ENCODE measurements at places on chromosomes 1 and 21.

- DNase-seq, result no peak
Observed at GRCh38 chr1:168065506-168065905, 71.2 kb downstream of the GPR161 start.

DNA sequence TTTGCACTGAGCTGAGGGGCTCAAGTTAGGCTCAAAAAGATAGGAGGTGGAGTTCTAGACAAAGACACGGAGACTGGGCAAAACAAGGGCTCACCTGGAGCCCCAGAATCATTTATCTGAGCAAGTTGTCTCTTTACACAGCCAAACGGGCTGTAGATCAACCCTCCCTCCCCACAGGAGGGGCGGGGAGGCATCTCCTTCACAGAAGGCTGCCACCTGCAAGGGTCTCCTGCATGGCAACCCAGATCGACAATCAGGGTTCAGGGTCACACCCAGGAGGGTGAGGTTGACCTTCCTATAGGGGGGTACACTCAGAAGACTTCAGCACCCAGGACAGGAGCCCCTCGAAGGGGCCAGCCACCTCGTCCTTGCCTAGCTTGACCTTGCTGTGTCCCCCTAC, 84.0 kb downstream of the CD247 start:
- DNase-seq, result no peak

GRCh38 chr1:243256590-243256989, 749 bp downstream of the SDCCAG8 start:
- no peak for DNase-seq

DNA sequence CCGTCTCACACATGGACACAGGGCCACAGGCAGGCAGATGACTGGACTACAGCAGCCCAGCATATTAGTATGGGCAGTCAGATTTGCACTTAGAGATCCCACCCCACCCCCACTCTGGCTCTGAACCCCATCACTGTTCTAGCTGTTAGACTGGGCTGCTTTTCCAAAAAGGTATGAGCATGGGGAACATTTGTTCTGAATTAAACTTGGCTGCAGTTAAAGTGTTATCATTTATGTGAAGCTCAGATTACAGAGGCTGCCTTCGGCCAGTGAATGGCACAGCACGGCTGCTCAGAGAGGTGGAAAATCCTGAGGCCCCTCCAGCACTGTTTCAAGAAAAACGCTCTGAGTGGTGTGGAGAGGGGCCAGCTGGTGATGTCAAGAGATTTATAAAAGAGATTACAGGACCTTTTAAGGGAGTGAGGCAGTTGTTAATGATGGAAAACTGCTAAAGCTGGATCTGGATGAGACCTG, 6.9 kb upstream of the NOS1AP start:
- DNase-seq, result no peak

- peak; percentile 91 for DNase-seq
Observed at GRCh38 chr1:229229137-229229720, 41.7 kb upstream of the RAB4A start.

DNA sequence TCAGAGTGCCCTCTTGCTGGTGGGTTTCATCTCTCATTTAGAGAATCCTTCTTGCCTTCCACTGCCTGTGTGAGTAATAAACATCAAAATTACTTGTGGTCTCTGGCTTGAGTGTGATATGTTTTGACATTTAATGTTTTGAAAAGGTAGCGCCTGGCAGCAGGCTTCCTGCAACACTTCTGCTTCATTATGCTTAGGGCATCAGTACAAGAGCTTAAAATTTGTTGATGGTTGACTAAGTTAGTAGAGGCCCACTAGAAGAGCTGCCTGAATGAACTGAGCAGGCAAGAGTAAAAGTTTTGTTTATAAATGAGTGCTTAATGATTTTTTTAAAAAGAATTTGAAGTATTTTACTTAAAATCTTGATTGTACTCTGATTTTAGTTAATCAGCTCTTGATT, 6.4 kb upstream of the RPE65 start:
- no peak for DNase-seq

- DNase-seq, result peak; percentile 97
Observed at GRCh38 chr21:37564341-37564923, 197.9 kb downstream of the DYRK1A start.

GRCh38 chr1:41537251-41537650, 52.8 kb upstream of the EDN2 start:
- no peak for DNase-seq

- DNase-seq, result no peak
Observed at GRCh38 chr1:83508485-83509151, 490.3 kb downstream of the TTLL7 start.

DNA sequence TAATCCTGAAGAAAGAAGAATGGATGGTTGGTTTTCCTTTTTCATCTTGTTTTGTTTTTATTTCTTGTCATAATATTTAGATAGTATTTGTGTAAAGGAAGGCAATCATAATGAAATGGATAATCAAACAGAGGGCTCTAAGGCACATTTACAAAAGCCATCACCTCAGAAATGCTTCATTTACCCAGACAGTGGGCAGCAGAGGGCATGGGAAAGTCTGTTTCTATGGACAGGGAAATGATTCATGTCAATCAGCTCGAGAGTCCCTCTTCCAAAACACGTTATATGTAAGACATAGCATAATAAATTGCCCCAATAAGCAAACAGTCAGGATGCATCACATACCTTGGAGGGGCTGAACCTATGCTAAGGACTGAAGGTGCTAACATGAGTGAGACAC, 426.1 kb downstream of the PLPP3 start:
- no peak for DNase-seq

GRCh38 chr1:200530623-200531261, 89.8 kb downstream of the KIF14 start:
- DNase-seq, result no peak

DNA sequence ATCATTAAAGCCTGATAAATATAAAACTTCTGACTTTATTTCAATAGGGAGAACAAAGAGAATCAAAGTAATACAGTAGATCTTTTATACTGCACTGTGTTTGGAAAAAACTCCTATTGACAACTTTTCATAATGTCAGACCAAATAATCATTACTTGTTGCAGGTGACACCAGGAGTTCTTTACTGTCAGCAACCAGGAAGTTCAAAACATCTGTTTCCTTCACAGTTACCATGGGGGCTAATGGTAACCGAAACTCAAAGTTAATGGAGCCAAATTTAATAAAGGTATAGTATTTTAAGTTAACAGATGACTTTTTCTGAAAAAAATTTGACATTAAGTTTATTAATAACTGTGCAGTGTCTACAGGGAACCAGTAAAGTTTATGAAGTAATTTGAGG, 10.6 kb downstream of the EFCAB7 start:
- no peak for DNase-seq

DNA sequence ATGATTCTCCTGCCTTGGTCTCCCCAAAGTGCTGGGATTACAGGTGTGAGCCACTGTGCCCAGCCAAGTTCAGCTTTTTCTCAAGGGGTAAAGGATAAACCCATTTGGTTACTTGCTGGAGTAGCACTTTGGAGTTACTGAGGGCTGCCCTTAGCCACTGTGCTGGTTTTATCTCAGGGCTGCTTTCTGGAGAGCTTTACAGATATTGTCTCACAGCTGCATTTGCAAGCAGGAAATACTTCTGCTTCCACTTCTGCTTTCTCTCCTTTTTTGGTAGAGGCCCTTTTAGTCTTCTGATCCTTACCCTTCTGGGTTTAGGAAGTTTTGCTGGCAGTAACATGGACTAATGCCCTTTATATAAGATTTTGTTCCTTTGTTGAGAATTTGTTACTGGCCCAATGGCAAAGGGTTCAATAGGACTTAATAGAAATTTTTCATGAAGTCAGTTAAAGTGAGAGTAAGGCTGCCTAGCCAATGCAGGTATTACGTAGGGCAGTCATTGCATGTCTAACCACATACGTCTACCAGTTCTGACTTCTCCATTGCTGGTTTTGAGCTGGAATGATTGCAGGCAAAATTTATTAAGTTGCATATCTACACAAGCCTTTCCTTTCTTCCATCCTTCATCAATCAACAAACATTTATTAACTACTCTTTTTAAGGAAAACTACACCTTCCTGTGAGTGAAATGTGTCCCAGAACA, 24.4 kb downstream of the CAP1 start:
- no peak for DNase-seq

DNA sequence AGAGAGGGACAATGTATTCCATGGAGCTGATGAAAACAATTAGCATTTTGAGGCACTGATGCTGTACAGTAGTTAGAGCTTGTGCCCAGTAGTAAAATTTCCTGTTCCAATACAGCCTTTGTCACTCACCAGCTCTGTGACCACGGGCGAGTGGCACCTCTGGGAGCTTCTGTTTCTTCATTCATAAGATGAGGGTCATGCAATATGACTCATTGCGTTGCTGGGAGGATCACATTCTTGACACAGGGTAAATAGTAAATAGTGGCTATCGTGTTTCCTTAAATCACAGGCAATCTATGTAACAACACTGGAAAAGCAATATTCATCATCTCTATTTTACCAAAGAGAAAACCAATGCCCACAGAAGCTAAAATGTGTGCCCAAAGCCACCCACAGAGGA, 4.5 kb upstream of the LRRC52 start:
- no peak for DNase-seq

DNA sequence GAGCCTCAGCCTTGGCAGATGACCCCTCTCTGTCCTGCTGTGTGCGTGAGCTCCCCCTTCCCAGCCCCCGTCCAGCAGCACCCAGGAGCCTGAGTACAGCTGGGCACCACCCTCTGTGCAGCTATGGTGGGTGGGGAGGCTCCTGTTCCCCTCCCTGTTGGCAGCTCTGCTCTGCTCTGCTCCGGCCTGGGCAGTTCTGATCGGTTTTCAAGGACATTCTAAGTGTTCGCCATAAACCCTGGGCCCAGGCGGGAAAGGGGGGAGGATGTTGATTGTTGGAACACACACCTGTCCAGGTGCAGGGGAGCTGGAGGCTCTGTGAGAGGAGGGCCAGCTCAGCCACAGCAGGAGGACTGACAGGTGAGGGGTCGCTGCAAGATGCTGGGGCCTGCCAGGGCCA, at the start of gene CLCNKB:
Gene CLCNKB, plus strand, starts transcription at position 262 of the 400 bp plus-strand sequence. CDS start 711 bp downstream, outside the sequence.
- DNase-seq, result no peak
